ENCODE measurements at places on chromosomes 3 and 15.

DNA sequence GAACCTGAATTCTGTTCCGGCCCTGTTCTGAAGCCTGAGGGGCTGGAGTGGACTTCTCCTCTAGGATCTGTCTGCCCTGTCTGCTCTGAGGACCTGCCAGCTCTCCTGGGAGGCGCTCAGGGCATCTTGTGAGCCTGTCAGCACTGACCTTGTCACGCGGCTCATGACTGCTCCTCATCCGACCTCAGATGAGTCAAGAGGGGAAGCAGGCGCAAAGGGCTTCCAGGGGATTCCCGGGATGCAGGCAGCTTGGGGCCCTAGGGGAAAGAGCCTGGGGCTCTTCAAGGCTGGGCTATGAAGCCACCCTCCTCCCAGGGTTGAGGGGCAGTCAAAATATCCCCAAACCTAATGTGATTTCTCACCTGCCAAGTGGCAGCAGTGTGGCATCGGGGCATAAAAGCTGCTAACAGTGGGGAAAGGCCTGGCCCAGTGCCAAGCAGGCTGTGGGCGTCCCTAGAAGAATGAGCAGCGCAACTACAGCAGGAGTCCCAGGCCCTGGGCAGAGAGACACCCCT lies 27.6 kb upstream of the ANKDD1A start:
- no peaks in the 10 kb centered on the region for H3K27me3 ChIP-seq
- no peaks in the 10 kb centered on the region for H3K36me3 ChIP-seq
- H3K27ac ChIP-seq: peak overlapping the region; percentile 1
- no peak overlapping the region for H3K4me3 ChIP-seq
- peaks cover 13% of the 10 kb centered on the region for H3K4me1 ChIP-seq

DNA sequence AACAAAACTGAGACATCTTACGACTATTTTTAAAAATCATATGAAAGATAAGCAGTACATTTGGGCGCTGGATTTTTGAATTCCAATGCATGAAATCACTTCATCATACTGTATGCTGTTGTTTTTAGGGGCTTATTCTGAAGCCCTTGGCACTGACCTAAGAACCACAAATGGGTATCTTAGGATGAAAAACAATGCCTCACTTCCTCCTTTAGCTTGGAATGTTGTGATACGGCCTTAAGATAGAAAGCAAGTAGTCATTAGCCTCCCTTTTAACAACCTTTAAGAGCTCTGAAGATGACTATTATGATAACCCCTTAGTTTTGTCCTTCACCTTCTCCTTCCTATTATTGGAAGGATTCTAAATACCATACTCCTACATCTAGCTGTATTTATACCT lies 289.8 kb downstream of the ARPP21 start:
- no peak overlapping the region for H3K27ac ChIP-seq
- no peak overlapping the region for H3K4me3 ChIP-seq
- H3K4me1 ChIP-seq: peaks cover 12% of the 10 kb centered on the region
- H3K36me3 ChIP-seq: no peaks in the 10 kb centered on the region
- H3K27me3 ChIP-seq: no peaks in the 10 kb centered on the region

DNA sequence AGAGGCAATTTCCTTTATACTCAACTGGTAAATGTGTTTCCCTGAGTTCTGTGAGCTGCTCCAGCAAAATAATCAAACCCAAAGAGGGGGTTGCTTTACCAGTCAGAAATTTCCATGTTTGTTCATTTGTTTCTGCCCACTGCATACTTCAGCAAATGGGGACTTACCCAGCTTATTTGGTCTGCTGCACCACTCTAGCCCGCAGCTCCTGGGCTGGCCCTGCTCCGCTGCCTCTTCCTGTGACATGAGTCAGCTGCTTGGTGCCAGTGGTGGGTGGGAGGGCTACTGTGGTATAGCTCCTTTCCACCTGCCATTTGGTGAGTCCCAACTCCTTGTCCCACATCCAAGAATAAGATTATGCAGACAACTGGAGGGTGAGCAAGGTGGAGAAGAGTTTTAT lies 644.2 kb downstream of the MCTP2 start:
- H3K36me3 ChIP-seq: no peaks in the 10 kb centered on the region
- H3K27me3 ChIP-seq: no peaks in the 10 kb centered on the region
- H3K4me1 ChIP-seq: no peaks in the 10 kb centered on the region
- no peak overlapping the region for H3K27ac ChIP-seq

- no peaks in the 10 kb centered on the region for H3K4me1 ChIP-seq
- H3K36me3 ChIP-seq: no peaks in the 10 kb centered on the region
- no peak overlapping the region for H3K4me3 ChIP-seq
- no peak for DNase-seq
Observed at GRCh38 chr3:46613313-46614005, 1.1 kb downstream of the FAM240A start.

GRCh38 chr15:96559631-96560030 lies 229.1 kb downstream of the NR2F2 start:
- H3K27ac ChIP-seq: no peak overlapping the region
- H3K36me3 ChIP-seq: no peaks in the 10 kb centered on the region
- no peak overlapping the region for H3K4me3 ChIP-seq
- DNase-seq: no peak
- peaks cover 12% of the 10 kb centered on the region for H3K27me3 ChIP-seq

- peak; percentile 61 for DNase-seq
- no peak overlapping the region for H3K4me3 ChIP-seq
- no peaks in the 10 kb centered on the region for H3K27me3 ChIP-seq
Observed at GRCh38 chr3:193982258-193982659, 153.7 kb upstream of the HES1 start.

DNA sequence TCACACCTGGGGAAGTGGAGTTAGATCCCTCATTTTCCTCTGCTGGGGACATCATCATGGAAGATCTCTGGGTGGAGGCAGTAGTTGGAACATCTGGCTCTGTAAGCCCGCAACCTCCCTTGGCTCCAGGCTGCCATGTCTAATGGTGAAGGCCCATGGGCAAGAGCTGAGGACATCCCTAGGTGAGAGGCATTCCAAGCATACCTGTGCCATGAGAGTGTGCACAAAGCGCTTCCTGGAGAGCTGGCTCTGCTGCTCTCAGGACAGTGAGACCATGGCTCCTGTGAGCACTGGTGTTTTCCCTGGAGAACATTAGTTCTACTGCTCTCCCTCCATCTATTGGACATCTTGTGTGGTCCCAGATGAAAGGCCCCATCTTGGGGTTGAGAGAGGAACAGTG lies 7.7 kb downstream of the MAPKAPK3 start:
- H3K4me3 ChIP-seq: no peak overlapping the region
- peak overlapping the region; percentile 49 for H3K27ac ChIP-seq
- no peaks in the 10 kb centered on the region for H3K27me3 ChIP-seq
- H3K4me1 ChIP-seq: peaks cover 68% of the 10 kb centered on the region
- peaks cover 5% of the 10 kb centered on the region for H3K36me3 ChIP-seq
- peak; percentile 64 for DNase-seq

GRCh38 chr3:133962849-133963248 lies 66.9 kb downstream of the SLCO2A1 start:
- no peak overlapping the region for H3K27ac ChIP-seq
- peaks cover 13% of the 10 kb centered on the region for H3K4me1 ChIP-seq
- H3K36me3 ChIP-seq: no peaks in the 10 kb centered on the region
- DNase-seq: peak; percentile 47

- DNase-seq: peak; percentile 55
- H3K4me1 ChIP-seq: peaks cover 8% of the 10 kb centered on the region
- H3K4me3 ChIP-seq: peak overlapping the region; percentile 88
- H3K27me3 ChIP-seq: peaks cover 62% of the 10 kb centered on the region
Observed at GRCh38 chr3:62873761-62874710, 1.2 kb downstream of the CADPS start.

GRCh38 chr15:48089702-48090101 lies 31.1 kb upstream of the SLC24A5 start:
- no peak overlapping the region for H3K4me3 ChIP-seq
- H3K27ac ChIP-seq: no peak overlapping the region
- H3K36me3 ChIP-seq: no peaks in the 10 kb centered on the region
- H3K27me3 ChIP-seq: peaks cover 65% of the 10 kb centered on the region

DNA sequence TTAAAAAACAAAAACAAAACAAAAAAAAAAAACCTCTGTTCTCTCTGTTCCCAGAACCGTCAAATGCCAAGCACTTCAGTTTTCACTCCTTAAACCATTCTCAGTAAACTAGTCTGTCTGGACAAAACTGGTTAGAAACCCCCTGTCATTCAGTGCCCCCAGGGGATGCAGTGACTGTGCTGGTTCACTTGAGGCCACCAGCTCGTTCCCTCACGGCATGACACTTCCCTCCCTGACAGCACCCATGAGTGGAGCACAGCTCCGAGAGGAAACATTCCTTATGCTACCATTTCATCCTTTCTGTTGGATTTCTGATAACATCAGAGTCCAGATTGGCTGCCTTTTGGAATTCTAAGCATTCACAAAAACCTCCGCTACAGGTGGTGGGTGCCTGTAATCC lies 244.0 kb upstream of the TPM1 start:
- peaks cover 7% of the 10 kb centered on the region for H3K4me1 ChIP-seq
- H3K27me3 ChIP-seq: no peaks in the 10 kb centered on the region
- no peak overlapping the region for H3K27ac ChIP-seq
- DNase-seq: no peak

DNA sequence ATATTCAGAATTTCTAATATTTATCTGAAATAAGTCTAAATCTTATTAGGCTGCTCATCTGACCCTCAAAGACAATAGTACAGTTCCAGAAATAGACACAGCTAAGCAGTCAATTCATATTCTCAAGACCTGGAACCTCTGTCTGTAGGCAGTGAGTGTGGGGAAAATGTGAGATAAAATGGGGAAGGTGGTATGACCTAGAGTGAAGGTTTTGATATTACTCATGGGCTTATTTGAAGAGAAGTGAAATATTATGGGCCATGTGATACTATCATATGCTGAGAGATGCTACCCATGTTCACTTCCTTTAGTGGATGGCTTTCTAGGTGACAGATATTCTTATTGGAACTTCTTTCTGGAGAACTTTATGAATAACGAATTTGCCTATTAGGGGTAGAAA lies 33.5 kb downstream of the TGFBR2 start:
- no peak for DNase-seq
- no peak overlapping the region for H3K27ac ChIP-seq
- no peaks in the 10 kb centered on the region for H3K27me3 ChIP-seq
- H3K4me3 ChIP-seq: no peak overlapping the region

GRCh38 chr15:35545316-35545823 lies 595 bp downstream of the DPH6 start:
- no peaks in the 10 kb centered on the region for H3K27me3 ChIP-seq
- DNase-seq: no peak
- peaks cover 13% of the 10 kb centered on the region for H3K4me1 ChIP-seq
- peak overlapping the region; percentile 99 for H3K27ac ChIP-seq
- peak overlapping the region; percentile 92 for H3K4me3 ChIP-seq

DNA sequence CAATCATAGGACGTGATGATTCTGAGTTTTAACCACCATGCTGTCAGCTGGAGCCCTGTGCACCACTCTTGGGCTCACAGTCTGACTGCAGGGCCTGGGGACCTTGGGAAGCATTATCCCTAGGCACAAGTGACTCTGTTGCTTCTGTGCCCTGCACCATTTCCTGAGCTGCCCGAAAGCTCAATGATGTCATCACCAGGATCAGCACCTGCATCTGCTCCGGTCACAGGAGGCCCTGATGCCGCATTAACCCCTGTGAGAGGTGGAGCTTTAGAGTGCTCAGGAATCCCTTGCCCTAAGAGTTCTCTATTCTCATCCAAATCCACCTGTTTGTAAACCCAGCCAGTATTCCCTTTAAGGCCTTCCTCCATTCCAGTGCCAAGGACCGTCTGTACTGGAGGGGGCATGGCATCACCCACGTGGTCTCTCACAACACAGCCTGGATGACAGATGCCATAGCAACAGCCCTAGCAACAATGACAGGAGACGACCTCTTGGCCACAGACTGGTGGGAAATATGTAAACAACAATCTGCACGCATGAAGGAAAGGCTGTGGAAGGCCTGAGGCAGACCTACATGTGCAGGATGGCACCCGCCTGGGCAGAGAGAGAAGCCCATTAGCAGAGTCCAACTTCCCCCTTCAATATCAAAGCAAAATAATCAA lies 37.9 kb downstream of the NTRK3 start:
- H3K27ac ChIP-seq: no peak overlapping the region
- H3K27me3 ChIP-seq: peaks cover 48% of the 10 kb centered on the region
- H3K4me1 ChIP-seq: no peaks in the 10 kb centered on the region
- no peak for DNase-seq
- H3K36me3 ChIP-seq: no peaks in the 10 kb centered on the region

- DNase-seq: no peak
- no peak overlapping the region for H3K27ac ChIP-seq
- H3K4me3 ChIP-seq: no peak overlapping the region
- no peaks in the 10 kb centered on the region for H3K4me1 ChIP-seq
Observed at GRCh38 chr3:119637679-119638477, 22.5 kb downstream of the POPDC2 start.

- no peak overlapping the region for H3K4me3 ChIP-seq
- H3K27ac ChIP-seq: no peak overlapping the region
- H3K4me1 ChIP-seq: no peaks in the 10 kb centered on the region
Observed at GRCh38 chr15:29476503-29477080, 207.0 kb upstream of the NSMCE3 start.

DNA sequence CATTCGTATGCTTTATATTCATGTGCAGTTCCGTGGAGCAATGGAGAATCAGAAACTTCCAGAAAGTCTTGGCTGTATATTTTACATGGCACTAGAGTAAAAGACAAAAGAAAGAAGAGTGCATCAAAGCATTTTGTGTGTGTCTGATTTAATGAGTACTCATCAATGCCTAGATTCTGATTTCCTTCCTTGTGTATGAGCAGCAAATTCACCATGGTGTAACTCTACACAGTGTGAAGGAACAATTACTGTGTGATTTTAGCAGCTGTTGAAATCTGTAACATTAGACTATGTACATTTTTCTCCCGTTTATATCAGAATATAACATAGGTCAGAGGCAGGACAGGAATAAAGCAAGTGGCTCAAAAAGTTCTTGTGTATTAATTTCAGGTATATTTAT lies 102.0 kb upstream of the TSC22D2 start:
- no peak for DNase-seq
- no peak overlapping the region for H3K4me3 ChIP-seq
- H3K4me1 ChIP-seq: peaks cover 29% of the 10 kb centered on the region
- no peaks in the 10 kb centered on the region for H3K36me3 ChIP-seq
- H3K27me3 ChIP-seq: no peaks in the 10 kb centered on the region
- H3K27ac ChIP-seq: no peak overlapping the region

GRCh38 chr15:87739866-87740265 lies 516.7 kb downstream of the NTRK3 start:
- no peaks in the 10 kb centered on the region for H3K36me3 ChIP-seq
- H3K4me1 ChIP-seq: no peaks in the 10 kb centered on the region
- no peak for DNase-seq
- H3K27ac ChIP-seq: no peak overlapping the region
- no peak overlapping the region for H3K4me3 ChIP-seq

GRCh38 chr15:47806008-47806407 lies 88.7 kb downstream of the SEMA6D start:
- no peaks in the 10 kb centered on the region for H3K4me1 ChIP-seq
- H3K36me3 ChIP-seq: no peaks in the 10 kb centered on the region
- no peak for DNase-seq
- H3K27me3 ChIP-seq: no peaks in the 10 kb centered on the region
- no peak overlapping the region for H3K27ac ChIP-seq
- no peak overlapping the region for H3K4me3 ChIP-seq

All from Calu3 (cell line).